ENCODE measurements at places on chromosomes 7 and 10.

DNA sequence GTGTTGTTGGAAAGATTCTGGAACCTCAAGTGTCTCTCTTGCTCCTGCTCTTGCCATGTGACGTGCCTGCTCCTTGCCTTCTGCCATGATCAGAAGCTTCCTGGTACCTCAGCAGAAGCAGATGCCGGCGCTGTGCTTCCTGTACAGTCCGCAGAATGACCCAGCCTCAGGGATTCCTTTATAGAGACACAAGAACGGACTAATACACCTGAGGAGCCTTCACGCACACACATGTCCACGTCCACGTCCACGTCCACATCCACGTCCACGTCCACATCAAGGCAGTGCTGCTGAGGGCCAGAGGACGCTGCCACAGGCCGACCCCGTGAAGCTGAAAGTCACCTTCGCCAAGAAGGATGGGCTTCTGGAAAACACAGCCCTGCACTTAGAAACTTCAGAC, 190.1 kb downstream of the MAD1L1 start:
- DNase-seq: no peak

DNA sequence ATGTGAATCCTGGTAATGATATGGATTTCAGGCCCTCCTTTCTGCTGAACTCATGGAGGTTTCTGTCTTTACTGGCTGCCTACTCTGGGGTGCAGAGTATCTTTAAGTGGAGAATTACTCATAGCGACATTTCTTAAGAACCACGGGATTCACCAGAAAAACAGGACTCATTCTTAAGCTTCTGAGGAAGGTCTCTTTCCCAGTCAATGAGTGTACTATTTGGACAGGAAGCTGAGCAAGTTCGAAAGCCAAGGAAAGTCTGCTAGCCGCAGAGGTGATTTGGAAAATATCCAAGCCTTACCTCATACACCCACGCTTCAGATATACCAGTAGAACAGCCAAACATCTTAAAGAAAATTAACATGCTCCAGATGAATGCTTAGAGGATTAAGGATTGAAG, 377.6 kb upstream of the MYO3A start:
- peak; percentile 97 for DNase-seq

GRCh38 chr7:85023066-85023712, 163.7 kb downstream of the SEMA3D start:
- peak; percentile 32 for DNase-seq

GRCh38 chr7:94741179-94741578, 85.2 kb upstream of the SGCE start:
- peak; percentile 3 for DNase-seq

DNA sequence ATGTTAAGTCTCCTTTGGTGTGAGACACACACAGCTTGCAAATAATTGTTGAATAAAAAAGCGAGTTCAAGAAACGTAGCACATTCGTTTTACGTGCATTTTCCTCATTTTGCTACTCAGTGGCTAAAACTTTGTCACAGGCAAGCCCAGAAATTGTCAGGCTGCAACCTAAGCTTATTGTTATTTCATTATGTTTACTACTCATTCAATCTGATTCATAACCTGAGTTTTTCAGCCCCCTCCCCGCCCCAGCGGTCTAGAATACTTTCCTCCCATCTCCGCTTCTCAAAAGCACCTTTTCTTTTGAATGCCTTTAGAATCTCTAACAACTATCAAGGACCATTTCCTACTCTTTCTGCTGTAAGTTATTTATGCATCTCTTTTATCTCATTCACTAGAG, 1.1 kb downstream of the FAM133B start:
- DNase-seq: no peak

DNA sequence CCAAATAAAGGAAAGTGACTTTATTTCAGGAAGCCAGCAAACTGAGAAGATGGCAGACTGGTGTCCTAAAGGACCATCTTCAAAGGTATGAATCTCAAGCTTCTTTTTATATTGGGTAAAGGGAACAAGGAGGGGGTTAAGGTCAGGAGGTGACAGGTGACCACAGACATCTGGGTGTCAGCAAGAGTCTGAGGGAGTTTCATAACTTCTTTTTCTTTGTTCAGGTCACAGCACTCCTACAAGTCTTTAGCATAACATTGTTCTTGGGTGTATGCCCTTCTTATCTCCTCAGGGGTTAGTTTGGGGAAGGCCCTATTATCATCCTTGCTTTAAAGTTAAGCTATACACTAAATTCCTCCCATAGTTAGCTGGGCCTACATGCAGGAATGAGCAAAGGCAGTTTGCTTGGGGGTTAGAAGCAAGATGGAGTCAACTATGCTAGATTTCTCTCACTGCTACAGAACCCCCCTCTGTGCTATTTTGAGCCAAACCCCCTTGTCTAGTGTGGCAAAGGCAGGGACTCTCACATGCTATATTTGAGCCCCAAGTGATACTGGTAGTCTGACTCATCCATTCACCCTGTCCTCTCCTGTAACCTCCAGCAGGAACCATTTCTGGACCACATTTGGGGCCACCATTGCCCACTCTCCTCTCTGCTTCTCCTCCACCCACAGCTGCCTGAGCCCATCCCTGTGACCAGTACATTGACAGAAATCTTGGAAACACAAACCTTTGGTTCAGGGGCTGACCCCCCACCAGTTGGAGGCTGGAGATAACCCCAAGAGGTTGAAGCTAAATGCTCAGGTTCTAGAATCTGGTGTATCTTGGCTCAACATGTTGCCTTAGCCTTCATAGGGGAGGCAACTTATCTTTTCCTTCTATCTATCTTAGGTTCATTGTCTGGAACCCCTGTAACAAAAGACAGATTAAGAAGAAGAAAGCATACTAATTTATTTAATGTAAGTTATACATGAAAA, 55.5 kb upstream of the LRGUK start:
- DNase-seq: no peak

DNA sequence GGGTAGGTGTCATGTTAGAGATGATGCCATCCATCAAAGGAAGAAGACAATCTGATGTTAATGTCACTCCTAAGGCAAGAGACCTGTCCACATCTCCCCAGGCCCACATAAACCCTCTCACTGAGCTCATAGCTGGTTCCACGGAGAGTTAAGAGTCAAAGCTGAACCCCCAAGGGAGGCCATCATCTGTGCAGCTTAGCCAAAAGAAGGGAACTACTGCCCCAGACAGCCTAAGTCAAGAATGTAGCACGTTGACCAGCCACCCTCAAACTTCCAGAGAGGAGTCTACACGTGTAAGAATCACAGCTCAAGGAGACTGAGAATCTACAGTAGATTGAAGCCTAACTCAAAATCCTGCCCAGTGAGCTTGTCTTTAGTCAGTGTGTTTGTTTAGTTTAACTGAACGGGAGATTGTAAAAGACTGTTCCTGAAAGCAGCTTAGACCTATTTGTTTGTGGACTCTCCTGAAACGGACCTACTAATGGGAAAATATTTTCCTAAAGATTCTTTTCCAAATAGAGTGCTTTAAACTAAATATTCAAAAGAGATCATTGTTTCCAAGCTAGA, 192.7 kb upstream of the NFE2L3 start:
- DNase-seq: no peak

DNA sequence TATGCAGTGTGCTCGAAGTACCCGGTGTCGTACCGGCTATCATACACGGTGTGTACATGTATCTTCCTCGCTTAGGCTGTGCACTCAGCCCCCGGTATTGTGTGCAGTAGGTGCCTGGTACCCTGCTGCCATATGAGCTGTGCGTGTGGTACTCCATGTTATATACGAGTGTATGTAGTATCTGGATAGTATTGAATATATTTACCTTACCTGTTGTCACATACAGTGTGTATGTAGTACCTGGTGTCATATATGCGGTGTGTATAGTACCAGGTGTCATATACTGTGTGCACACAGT, 1.2 kb downstream of the ZMYND11 start:
- DNase-seq: no peak

- DNase-seq: peak; percentile 100
Observed at GRCh38 chr7:139915864-139916716, 87.0 kb downstream of the TBXAS1 start.

- DNase-seq: peak; percentile 42
Observed at GRCh38 chr7:98322331-98323270, 41.1 kb downstream of the BRI3 start.

- DNase-seq: no peak
Observed at GRCh38 chr7:86784765-86785164, 141.1 kb downstream of the GRM3 start.

DNA sequence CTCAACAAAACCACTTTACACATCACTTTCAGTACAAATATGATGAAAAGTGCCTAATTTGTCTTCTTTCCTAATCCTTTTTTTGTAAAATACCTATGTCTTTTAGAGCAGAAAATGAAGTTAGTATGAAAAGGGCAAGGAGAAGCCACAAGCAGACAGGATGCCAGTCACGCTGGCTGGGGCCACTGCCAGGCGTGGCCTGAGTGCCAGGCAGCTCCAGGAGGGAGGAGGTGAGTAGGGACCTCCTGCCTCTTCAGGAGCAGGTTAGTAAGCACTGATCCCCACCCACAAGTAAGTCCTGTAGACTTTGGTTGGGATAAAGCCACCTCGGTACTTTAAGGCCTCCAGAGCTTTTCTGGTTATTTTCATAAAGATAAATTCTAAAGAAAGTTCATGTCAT, 432.0 kb downstream of the GRID1 start:
- no peak for DNase-seq

- peak; percentile 14 for DNase-seq
Observed at GRCh38 chr7:127850195-127850594, 181.0 kb downstream of the LRRC4 start.

- DNase-seq: no peak
Observed at GRCh38 chr10:129949891-129950291, 14.2 kb downstream of the EBF3 start.

DNA sequence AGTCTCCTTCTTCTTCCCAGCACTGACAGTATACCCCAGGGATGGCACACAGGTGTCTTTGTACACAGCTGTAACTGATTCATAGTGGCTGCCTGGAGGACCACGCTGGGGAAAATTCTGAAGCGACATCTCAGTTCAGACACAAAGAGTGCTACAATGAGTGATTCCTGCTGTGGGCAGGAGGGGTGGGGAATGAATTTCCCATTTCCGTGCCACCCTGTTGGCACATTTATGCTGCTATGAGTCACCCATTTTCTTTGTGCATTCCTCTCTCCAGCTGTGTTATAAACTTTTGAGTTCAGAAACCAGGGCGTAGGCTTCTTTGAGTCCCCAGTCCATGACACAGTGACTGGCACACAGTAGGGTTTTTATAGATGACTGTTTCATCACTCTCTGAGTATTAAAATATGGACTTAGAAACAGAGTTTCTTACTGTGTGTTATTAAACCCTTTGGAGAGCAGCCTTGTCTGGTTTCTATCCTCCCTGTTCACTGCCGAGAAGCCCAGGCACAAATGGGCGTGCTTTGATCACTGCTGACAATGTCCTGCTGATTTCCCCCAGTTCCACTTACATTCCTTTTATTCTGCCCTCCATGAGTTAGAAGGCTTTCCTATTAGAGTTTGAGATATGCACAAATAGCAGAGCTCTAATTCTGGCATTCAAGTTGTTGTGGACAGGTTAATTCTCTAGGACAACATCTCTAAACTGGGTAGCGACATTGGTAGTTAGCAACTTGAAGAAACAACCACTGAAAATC, 24.0 kb upstream of the NPS start:
- DNase-seq: no peak

DNA sequence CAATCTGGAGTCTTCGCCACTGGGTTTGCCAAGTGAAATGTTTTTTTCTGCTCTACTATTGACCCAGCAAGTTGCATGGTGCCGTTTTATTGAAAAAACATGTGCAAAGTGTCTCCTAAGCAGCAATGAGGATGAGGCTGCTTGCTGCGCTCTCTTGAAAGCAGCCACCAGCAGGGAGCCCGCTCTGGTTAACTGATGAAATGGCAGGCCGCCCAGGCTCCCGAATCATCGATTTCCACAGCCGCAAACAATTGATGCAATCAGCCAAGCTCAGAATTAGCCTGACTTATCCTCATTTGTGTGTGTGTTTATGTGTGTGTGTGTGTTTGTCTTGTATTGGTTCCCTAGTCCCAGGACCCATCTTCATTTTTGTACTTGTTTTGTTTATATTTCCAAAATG, 22.2 kb upstream of the LYZL1 start:
- DNase-seq: no peak

GRCh38 chr7:102146122-102146521, 140.5 kb upstream of the SH2B2 start:
- no peak for DNase-seq

All from amniotic epithelial cell (primary cell).